ENCODE measurements at places on chromosomes 5 and 9.

GRCh38 chr9:38007016-38007415, 62.0 kb downstream of the SHB start:
- DNase-seq = no peak

DNA sequence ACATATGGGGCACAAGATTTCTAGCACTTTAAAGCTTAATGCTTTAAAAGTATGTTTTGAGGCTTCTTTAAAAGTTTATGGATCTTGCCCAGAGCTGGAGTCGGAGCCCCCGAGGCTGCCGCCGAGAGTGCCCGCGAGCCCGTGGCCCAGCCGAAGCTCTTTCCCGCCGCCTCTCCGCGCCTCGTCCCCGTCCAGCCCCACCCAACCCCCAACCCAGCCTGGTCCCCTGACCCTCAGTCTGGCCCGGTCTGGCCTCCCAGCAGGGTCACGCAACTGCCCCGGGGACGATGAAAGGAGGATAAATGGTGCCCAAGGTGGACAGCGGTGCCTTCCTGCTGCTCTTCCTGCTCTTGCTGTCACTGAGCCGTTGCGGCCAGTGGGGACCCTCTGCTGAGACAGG, 1.7 kb downstream of the TSSK1B start:
- DNase-seq = no peak

DNA sequence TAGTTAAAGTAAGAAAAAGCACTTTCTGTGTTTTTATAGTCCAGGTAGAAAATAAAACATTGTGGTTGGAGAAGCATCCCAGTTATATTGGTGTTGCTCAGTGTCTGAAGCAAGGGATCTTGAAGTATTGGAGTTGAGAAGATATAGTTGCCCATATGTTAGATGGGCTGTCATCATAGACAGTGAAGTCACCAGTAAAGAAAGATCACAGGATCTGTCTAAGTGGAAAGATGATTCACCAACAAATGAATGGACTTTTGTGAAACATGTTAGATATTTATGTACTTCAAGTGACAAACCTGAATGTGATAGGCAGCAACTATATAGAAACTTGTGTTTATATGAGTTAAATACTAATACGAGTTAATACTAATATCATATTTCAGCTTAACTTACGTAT, 11.7 kb downstream of the OGN start:
- peak; percentile 33 for DNase-seq

GRCh38 chr9:91771027-91771426, 179.0 kb downstream of the ROR2 start:
- peak; percentile 41 for DNase-seq

DNA sequence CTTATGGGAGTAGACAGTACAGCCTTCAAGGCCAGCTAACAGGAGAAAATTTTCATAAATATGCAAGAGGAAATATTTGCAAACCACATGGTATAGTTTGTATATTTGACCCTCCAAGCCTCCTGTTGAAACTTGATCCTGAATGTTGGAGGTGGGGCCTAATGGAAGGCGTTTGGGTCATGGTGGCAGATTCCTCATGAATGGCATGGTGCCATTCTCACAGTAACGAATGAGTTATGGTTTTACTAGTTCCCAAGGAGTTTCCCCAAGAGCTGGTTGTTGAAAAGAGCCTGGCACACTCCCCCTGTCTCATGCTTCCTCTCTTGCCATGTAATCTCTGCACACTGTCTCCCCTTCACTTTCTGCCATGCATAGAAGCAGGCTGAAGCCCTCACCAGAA, 3.3 kb upstream of the PAIP1 start:
- peak; percentile 53 for DNase-seq

- no peak for DNase-seq
Measured at GRCh38 chr5:43357878-43358281, 44.7 kb upstream of the HMGCS1 start.

- DNase-seq = no peak
Measured at GRCh38 chr9:120570296-120570695, 9.7 kb downstream of the CDK5RAP2 start.

All from HT1080 (cell line).